A549 treated with Mapracorat at 1 μM for 4 hours (cell line): ENCODE measurements at places on chromosomes 4 and X. TPM values are rescaled to one million over a fixed set of nuclear protein-coding genes. Genes with fewer than 3 reads are reported as not detected.

CFAP99 gene
- total RNA-seq: 0.08 to 0.22 TPM (median 0.22 TPM) in 3 of 5 replicates, not detected in the others

BMP3 gene
- not detected in 5 replicates for total RNA-seq

STS gene
- total RNA-seq: 1.8 to 2.2 TPM (median 1.9 TPM) in 5 replicates

TMSB4X gene
- 5,201 to 8,835 TPM (median 5,806 TPM) in 5 replicates for total RNA-seq

TLR6 gene
- total RNA-seq: 2.3 to 3.0 TPM (median 2.3 TPM) in 5 replicates

CT47B1 gene
- total RNA-seq: not detected in 5 replicates

MAP7D2 gene
- 5.1 to 6.1 TPM (median 5.7 TPM) in 5 replicates for total RNA-seq

UCHL1 gene
- 937 to 1,027 TPM (median 984 TPM) in 5 replicates for total RNA-seq

PRDM5 gene
- 3.5 to 5.4 TPM (median 4.5 TPM) in 5 replicates for total RNA-seq

TMEM175 gene
- total RNA-seq: 6.0 to 9.8 TPM (median 9.0 TPM) in 5 replicates

SPARCL1 gene
- total RNA-seq: not detected in 5 replicates

EGF gene
- 0.31 to 0.49 TPM (median 0.38 TPM) in 5 replicates for total RNA-seq

PHF8 gene
- total RNA-seq: 11.4 to 14.2 TPM (median 12.6 TPM) in 5 replicates

RIBC1 gene
- total RNA-seq: 0.53 to 1.0 TPM (median 0.76 TPM) in 5 replicates

PABPC5 gene
- total RNA-seq: 0.08 TPM in 1 of 5 replicates, not detected in the others

PPEF2 gene
- total RNA-seq: not detected in 5 replicates

SPANXN1 gene
- total RNA-seq: not detected in 5 replicates

CORIN gene
- 0.15 TPM in 1 of 5 replicates, not detected in the others for total RNA-seq

NCAPG gene
- total RNA-seq: 22.1 to 28.9 TPM (median 26.7 TPM) in 5 replicates

RNF128 gene
- total RNA-seq: 0.06 TPM in 1 of 5 replicates, not detected in the others

KLHL4 gene
- 4.4 to 6.2 TPM (median 5.3 TPM) in 5 replicates for total RNA-seq

SPP1 gene
- 148 to 200 TPM (median 167 TPM) in 5 replicates for total RNA-seq

PTTG2 gene
- total RNA-seq: not detected in 5 replicates

XKRX gene
- 0.59 to 0.95 TPM (median 0.65 TPM) in 5 replicates for total RNA-seq

GABRB1 gene
- not detected in 5 replicates for total RNA-seq

EIF1AX gene
- total RNA-seq: 95.3 to 101 TPM (median 96.7 TPM) in 5 replicates

IL13RA2 gene
- total RNA-seq: 0.23 TPM in 1 of 5 replicates, not detected in the others

AFAP1 gene
- total RNA-seq: 17.5 to 22.2 TPM (median 20.9 TPM) in 5 replicates

IDH3G gene
- 60.5 to 64.9 TPM (median 61.8 TPM) in 5 replicates for total RNA-seq

ARFIP1 gene
- total RNA-seq: 12.0 to 15.4 TPM (median 15.0 TPM) in 5 replicates

FHL1 gene
- total RNA-seq: 23.9 to 26.6 TPM (median 24.7 TPM) in 5 replicates

GLRA2 gene
- not detected in 5 replicates for total RNA-seq

ATOH1 gene
- total RNA-seq: not detected in 5 replicates

NXF3 gene
- not detected in 5 replicates for total RNA-seq

CCNG2 gene
- 2.4 to 5.5 TPM (median 4.3 TPM) in 5 replicates for total RNA-seq

DCAF8L2 gene
- total RNA-seq: not detected in 5 replicates

FGA gene
- 16.0 to 20.0 TPM (median 16.2 TPM) in 5 replicates for total RNA-seq

KLB gene
- total RNA-seq: 0.08 to 0.16 TPM (median 0.13 TPM) in 5 replicates

TAF7L gene
- total RNA-seq: 0.05 to 0.20 TPM (median 0.13 TPM) in 5 replicates

RAI2 gene
- total RNA-seq: 0.13 to 0.27 TPM (median 0.15 TPM) in 5 replicates

GPC4 gene
- 0.05 to 0.06 TPM in 2 of 5 replicates, not detected in the others for total RNA-seq

TCEAL1 gene
- 37.7 to 50.3 TPM (median 40.2 TPM) in 5 replicates for total RNA-seq

NAA11 gene
- not detected in 5 replicates for total RNA-seq

DCAF12L1 gene
- not detected in 5 replicates for total RNA-seq
